ENCODE measurements at places on chromosomes 13 and 19.
A peak's percentile ranks its signal among the peaks of the same experiment; 100 is the strongest.

DNA sequence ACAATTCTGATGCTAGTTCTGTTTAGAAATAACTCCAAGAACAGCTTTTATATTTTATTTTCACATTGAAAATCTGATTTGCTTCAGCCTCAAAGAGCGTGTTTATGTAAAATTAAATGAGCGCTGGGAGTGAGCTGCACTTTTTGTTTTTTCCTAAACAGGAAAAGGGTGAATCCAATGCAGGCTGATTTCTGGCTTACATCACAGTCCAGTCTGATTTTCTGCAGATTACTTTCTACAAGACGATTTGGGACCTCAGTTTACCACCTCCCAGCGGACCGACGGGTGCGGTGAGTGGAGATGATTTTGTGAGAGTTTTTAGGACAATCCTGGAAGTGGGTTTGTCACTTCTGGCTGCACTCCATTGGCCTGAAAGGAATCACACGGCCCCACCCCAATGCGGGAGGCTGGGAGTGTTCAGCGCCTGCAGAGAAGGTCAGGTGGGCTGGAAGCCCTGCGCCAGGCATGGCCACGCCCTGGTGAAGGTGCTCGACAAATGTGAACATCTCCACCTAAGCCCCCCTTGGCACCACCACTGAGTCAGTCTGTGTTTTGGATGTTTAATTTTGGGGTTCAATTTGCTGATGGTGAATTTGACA lies 90.1 kb downstream of the ANKRD10 start:
- no peak for DNase-seq

- DNase-seq, result no peak
Observed at GRCh38 chr19:13459351-13459750, 46.9 kb downstream of the CACNA1A start.

DNA sequence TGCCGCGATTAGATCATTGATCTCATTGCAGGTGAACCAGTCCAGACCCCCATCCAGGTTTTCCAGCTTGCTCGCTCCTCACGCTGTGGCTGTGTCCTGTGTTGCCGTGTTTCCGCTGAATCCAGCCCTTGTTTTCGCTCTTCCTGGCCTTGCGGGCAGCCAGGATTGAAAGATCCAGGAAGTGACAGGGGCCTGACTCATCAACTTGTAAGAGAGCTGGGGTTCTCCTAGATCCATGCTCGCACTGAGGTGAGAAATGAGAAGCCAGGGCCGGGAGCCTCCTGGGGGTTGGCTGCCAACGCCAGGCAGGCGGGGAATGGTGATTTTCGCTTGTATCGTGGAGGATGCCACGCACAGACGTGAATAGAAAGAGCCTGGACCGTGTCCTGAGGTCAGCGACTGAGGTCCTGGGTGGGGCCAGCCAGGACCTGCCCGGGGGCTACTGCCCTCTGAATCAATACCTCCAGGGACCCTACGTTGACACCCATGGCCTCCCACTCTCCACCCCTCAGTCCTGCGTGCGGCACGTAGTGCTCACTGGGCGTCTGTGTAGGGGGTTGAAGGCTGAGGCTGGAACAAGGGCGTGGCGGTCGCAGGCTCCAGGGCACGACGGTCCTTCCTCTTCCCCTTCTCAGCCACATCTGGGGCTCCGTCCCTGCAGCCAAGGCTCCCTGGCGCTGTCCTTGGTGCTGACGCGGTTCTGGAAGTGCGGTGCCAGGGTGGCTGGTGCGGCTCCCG lies 7.3 kb upstream of the PTPRH start:
- DNase-seq, result peak; percentile 99

- no peak for DNase-seq
Observed at GRCh38 chr13:45882626-45883025, 31.1 kb upstream of the SIAH3 start.

- no peak for DNase-seq
Observed at GRCh38 chr19:40143612-40144011, 47.6 kb upstream of the MAP3K10 start.

GRCh38 chr13:36639610-36640009 lies 34.2 kb upstream of the SERTM1 start:
- DNase-seq, result no peak

DNA sequence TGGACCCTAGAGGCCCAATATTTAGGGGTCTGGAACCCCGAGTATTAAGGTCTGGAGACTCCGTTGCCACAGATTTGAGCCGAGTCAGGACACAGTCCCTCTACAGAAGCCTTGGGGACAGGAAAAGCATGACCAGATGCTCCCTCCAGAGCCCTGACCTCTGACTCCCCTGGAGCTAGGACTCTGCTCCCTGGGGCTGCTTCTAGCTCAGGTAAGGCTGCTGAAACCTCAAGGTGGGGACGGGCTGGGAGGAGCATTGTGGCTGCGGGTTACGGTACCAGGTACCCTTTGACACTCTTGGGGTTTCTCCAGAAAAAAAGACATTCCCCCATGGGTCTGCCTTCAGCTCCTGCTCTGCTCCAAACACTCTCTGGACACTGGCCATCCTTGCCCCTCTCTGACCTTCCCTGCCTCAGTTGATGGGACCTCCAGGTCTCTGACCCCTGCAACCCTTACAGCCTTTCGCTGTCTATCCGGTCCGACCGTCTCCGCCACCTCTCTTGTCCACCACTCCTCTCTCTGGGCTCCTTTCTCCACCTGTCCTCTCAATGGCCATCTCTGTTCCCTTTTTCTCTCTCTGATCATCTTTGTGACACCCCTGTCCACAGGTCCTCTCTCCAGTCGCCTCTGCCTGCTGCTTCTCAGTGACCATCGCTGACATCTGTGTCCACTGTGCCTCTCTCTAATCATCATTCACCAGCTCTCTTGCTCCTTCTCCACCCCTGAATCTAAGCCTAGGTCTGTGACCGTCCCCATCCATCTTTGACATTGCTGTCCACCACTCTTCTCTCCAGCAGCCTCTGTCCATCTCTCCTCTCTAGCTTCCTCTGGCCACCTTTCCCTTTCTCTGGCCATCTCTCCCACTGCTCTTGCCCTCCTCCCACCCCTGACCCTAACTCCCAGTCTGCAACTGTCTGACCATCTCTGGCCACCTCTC lies 1.4 kb downstream of the LRFN3 start:
- no peak for DNase-seq

- no peak for DNase-seq
Observed at GRCh38 chr19:7545300-7545699, 9.8 kb downstream of the PNPLA6 start.

GRCh38 chr19:4139614-4140236 lies 13.7 kb upstream of the CREB3L3 start:
- no peak for DNase-seq

GRCh38 chr19:35206379-35206778 lies 22.2 kb downstream of the FAM187B start:
- no peak for DNase-seq
